ENCODE measurements at places on chromosomes 13 and 19.
A peak's percentile ranks its signal among the peaks of the same experiment; 100 is the strongest.

DNA sequence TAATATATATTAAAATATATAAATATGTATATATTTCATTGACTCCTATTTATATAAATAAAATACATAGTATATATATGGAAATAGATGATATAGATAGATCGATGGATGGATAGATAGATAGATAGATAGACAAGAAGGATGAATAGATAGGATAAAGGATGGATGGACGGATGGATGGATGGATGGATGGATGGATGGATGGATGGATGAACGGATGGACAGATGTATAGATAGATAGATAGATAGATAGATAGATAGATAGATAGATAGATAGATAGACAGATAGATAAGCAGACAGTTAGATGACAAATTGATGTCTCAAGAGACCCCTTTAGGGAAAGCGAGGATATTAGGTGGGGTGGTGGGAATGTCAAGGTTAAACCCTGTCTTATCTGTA, 15.1 kb downstream of the CYP4F11 start:
- DNase-seq = no peak

- DNase-seq = no peak
Observed at GRCh38 chr19:45137179-45137761, 23.5 kb downstream of the NKPD1 start.

GRCh38 chr13:51895906-51896888, 34.4 kb downstream of the CCDC70 start:
- DNase-seq = peak; percentile 18

DNA sequence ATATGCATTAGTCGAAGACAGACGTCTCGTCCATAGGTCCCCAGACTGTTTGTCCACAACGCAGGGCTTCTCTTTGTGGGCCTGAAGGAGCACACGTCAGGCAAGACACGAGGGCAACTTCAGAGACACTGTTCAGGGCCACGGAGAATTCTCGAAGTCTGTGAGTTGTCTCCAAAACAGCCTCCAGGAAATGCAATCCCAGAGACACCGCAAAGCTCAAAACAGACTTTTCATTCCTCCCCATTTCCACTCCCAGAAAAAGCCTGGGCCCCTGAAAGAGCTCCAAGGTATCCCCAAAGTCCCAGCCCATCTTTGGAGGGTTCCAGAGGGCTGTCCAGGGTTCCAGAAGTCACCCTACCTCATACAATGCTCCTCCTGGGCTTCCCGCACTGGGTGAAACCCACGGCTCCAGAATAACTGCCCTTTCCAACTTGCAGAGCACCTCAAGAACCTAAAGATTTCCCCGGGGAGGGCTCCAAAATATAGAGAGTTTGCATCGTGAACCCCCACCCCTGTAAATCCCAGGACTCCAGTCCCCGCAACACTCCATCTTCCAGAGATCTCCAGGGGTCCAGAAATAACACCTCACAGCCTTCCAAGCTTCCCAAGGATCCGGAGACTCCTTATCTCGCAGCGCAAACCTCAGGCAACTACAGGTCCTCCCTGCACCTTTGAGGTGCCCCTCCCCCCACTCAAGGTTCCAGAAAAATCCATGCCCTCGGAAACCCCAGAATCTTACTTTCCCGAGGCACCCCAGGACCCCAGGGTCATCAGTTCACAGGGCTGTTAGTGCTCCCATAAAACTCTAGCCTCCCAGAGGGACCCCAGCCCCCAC, 687 bp upstream of the FTL start:
- no peak for DNase-seq

- DNase-seq = no peak
Observed at GRCh38 chr13:30446126-30446500, 19.6 kb downstream of the HMGB1 start.

GRCh38 chr19:2714531-2715269, 6.5 kb downstream of the DIRAS1 start:
- DNase-seq = no peak

DNA sequence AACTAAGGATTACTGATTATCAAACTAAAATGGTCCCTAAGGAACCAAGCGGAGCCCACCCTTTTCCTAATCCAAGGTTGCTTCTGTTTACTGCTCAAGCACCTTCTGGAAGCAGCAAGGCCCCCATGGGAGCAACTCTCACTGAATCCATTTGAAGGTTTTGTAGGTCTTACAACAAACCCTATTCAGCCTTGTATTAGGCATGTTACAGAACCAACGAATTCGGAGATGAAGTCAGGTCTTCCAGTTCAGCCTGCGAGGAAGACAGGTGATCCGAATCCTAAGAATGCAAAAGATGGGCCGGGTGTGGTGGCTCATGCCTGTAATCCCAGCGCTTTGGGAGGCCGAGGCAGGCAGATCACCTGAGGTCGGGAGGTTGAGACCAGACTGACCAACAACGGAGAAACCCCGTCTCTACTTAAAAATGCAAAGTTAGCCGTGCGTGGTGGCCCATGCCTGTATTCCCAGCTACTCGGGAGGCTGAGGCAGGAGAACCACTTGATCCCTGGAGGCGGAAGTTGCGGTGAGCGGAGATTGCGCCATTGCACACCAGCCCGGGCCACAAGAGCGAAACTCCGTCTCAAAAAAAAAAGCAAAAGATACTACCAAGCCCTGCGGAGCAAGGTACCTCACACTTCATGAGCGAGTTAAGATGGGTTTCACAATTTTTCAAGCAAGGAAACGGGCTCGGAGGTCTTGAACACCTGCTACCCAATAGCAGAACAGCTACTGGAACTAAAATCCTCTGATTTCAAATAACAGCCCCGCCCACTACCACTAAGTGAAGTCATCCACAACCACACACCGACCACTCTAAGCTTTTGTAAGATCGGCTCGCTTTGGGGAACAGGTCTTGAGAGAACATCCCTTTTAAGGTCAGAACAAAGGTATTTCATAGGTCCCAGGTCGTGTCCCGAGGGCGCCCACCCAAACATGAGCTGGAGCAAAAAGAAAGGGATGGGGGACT, 609 bp downstream of the ZAR1L start:
- peak; percentile 49 for DNase-seq

DNA sequence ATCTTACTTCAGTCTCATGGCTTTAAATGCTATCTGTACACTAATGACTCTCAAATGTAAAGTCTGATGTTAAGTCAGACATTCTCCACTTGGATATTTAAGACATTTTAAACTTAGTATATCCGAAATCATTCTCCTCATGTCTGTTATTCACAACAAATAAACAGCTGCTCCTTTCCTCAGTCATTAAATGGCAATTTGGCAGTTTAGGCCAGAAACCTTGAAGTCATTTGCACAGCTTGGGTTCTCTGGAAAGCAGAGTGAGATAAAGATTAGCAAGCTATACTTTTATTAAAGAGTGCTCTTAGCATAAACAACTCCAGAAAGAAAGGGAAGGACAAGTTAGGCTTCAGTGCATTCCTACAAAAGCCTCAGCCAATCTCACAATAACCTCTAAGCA, 53.7 kb downstream of the DNAJC15 start:
- DNase-seq = no peak

GRCh38 chr13:107576430-107576829, 638.9 kb downstream of the LIG4 start:
- no peak for DNase-seq

DNA sequence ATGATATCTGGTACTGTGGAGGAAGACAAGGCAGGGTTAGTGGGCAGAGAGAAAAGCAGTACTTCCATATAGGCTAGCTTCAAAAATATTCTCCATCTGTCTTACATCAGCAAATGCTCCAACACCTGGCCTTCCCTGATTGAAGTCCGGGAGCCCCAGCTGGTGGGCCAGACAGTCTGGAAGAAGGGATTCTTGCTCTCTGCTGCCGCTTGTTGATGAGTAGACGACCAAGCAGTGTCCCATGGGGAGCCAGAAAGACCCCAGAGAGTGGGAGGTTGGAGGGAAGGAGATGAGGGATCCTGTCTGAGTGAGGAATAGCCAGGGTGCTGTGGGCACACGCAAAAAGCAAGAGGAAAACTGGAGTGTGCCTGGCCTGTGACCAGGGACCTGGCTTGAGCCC, 95.1 kb downstream of the ATP8A2 start:
- DNase-seq = no peak

- no peak for DNase-seq
Observed at GRCh38 chr13:41401366-41401765, 56.0 kb upstream of the RGCC start.

GRCh38 chr19:34667349-34668076, 9.4 kb downstream of the SCGB2B2 start:
- DNase-seq = no peak

DNA sequence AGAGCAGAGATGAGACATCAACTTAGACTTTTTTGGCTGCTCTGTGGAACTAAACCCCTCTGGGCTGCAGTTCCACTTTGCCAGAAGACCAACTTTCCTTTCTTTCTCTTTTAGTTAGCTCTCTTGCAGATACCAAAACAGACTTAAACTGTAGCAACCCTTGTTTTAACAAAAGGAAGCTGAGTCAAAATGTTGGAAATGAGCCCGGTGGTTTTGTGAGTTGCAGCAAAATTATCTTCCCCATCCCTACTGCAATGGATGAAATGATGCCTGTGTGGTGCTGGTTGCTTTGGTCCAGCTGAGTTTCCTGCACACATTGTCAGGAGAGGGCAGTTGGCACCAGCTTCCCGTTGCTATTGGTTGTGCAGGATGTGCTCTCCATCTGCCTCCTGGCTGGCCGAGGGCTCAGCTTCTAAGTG, 115.3 kb downstream of the LRCH1 start:
- DNase-seq = no peak

DNA sequence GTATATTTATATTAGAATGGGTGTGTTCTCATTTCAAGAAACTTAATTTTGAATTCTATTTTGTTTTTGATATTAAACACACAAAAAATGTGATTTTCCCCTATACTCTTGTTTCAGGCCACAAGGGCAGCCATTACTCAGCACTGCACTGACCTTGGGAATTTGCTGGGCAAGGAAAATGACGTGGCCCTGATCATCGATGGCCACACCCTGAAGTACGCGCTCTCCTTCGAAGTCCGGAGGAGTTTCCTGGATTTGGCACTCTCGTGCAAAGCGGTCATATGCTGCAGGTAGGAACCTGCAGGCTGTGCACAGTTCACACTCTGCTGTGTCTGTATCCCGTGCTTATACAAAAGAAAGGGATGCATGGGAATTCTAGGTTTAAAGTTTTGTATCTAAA, 327.3 kb downstream of the ATP8A2 start:
- DNase-seq = no peak

All from activated CD4-positive, alpha-beta T cell treated with anti-CD3 and anti-CD28 coated beads, Interleukin-2, amount 50 U/mL, for 4 hours (primary cell).